ENCODE measurements at places on chromosomes 12 and 14. TPM values are rescaled to one million over a fixed set of nuclear protein-coding genes. Genes with fewer than 3 reads are reported as not detected.
A peak's percentile ranks its signal among the peaks of the same experiment; 100 is the strongest.

DNA sequence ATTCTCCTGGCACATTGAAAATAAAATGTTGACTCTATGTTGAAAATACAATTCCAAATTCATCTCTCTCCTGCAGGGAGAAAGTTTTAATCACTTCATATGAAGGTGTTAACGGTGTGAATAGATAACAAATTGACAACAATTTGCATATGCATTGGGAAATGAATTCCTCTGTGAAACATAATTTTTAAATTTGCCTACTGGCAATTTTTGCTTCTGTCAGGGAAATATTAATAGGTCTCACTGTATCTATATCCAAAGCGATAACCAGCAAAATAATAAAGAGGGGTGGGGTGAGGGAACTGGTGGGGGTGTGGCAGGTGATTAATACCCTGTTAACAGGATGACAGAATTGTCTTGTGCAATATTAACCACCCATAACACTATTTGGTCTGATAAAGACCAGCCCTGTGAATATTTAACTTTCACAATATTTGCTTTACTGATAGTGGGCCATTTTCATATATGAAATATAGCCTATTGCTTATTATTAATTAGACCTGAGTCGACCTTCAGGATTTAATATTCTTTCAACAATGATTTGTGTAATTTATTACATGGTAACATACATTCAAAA, 239.0 kb upstream of the SSTR1 start:
- DNase-seq: no peak

The GALNT6 gene
- total RNA-seq: 8.5 TPM

- DNase-seq: no peak
These were observed 46.7 kb downstream of the TNFAIP2 start for GRCh38 chr14:103169954-103170353.

- no peak for DNase-seq
These were observed 4.4 kb upstream of the CLEC2A start for GRCh38 chr12:9936591-9936990.

DNA sequence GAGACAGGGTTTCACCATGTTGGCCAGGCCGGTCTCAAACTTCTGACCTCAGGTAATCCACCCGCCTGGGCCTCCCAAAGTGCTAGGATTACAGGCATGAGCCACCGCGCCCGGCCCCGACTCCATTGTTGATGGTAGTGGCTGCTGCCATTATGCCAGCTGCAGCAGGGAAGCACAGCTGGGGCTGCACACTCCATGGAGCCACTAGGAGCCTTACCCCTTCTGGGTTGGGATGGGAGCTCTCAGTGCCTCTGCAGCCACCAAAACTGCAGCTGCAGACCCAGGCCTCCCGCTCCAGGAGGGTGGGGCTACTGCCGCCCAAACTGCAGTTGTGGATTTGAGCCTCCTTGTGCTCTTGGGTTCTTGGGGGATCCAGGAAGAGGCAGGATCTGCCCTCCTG, 25.9 kb downstream of the TCHP start:
- DNase-seq: no peak

GRCh38 chr14:93834699-93835371, 46.5 kb upstream of the PRIMA1 start:
- no peak for DNase-seq

DNA sequence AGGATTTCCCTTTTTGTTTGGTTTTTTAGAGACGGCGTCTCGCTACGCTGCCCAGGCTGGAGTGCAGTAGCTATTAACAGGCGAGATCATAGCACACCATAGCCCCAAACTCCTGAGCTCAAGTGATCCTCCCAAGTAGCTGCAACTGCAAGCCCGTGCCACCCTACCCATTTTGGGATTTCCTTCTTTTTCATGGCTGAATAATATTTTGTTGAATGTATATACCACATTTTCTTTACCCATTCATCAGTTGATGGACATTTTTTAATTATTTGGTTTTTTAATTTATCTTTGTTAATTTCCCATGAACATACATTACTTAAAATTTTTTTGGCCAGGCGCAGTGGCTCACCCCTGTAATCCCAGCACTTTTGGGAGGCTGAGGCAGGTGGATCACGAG, 15.2 kb downstream of the PITPNM2 start:
- no peak for DNase-seq

DNA sequence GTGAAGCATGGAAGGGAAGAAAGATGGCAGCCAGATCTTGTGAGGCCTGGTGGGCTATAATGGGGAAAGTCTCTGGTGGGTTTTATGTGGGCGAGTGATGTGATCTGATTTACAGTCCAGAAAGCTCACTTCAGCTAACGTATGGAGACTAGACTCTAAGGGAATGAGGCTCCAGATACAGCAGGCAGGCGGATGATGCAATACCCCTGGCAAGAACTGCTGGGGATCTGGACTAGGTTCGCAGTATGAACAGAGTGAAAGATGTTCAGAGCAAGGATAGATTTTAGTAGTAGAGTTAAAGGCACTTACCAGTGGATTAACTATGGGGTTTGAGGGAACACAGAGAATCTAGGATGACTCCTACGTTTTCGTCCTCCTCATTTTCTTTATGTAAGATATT, 253.1 kb downstream of the ANO2 start:
- no peak for DNase-seq

DNA sequence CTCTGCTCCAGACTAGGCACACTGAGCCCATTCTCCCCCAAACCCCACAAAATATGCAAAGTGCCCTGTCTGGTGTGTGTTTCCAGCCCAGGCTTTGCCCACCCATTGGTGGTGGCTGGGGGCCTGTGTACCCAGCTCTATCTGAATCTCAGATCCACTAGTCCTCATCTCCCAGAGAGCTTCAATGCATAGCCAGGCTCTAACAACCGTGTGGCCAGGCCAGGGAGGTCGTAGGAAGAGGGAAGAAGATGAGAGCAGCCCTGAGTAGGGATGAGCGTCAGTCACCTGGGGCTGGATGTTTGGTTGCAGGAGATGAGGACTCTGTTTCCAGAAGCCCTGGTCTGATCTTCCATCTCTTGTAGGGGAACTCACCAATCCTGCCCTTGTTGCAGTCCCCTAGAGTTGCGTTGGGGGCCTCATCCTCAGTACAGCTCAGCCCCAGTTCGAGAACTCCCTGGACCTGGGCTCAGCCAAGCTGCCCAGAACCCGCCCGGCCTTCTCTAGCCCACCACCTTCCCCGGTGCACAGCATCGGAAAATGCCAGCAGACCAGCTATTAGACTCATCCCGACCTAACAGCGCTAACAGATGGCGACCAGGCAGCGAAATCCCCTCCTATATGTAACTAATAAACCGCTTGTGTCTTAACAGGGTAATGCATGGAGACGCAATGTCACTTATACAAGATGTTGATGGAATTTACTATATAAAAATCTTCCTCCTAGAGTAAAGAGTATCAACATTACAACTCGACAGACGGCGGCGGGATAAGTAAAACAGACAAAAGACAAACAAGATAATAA, 3.2 kb upstream of the LHX5 start:
- peak; percentile 14 for DNase-seq

DNA sequence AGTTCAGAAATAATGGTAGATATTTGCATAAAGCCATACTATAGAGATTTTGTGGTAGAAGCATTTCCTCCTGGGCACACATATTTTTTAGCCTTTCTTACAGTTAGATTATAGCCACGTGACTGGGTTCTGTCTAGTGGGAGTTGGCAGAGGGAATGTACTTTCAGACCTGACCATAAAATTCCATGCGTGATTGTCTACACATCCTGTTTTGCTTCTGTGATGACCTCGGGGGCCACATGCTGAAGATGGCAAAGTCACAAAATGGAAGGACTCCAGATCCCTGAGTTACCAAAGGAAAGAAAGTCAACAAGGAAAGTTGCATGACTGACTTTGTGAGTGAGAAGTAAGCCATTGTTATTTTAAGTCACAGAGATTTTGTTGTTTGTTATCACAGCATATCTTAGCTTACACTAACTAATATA, 14.6 kb upstream of the MIA2 start:
- no peak for DNase-seq

GRCh38 chr12:27534765-27535161, 10.8 kb downstream of the PPFIBP1 start:
- no peak for DNase-seq

The OR4K13 gene
- total RNA-seq: not detected

The HSPB8 gene
- total RNA-seq: not detected

The RNASE3 gene
- not detected for total RNA-seq

The TEX52 gene
- total RNA-seq: not detected

The SYNDIG1L gene
- not detected for total RNA-seq

DNA sequence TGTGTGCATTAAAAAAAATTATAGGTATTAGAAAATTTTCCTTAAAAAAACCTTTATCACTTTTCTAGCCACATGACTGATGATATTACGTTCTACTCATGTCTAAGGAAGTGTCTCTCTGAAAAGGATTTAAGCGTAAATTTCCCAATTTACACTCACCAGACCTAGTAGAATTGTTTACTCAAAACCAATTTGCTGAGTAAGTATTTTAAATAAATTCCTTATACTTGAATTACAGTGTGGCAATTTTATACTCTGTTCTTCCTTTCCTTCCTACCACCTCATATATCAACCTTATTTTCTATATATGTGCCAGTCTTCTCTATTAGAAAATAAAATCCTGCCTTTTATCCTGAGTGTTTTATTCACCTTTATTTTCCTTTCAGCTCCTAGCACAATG, 1035.1 kb downstream of the TRHDE start:
- no peak for DNase-seq

DNA sequence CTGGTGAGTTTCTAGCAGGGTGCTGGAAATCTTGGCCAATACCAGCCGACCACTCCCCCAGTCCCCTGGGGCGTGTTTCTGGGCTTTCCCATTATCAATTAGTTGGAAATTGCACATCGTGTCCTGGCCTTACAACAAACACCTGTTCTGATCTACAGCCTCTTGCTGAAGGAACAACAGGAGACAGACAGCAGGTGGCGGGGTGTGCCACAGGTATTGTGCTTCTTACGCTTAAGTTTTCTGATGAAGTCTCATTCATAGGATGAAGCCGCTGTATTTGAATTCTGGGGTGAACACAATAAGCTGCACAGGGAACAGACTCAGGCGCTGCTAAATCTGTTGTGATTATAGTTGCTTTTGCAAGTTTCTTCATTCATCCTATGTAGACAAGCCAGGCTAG, 703 bp downstream of the HIGD1C start:
- DNase-seq: no peak

DNA sequence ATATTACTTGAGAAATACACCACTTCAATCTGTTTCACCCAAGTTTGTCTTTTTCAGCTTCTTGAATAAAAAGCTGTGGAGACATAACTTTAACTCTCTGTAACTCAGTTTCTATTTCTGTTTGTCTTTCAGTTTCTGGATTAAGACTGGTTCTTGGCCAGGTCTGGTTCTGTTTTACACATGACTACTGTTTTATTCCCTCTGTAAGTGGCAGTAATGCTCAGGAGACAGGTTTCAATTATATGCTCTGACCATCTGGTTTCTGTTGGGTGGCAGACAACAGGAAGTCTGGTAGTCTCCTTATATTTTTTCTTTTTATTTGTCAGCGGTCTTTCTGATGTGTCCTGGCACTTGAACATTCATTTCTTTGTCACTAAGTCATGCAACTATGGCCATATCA, 102.9 kb downstream of the RPS29 start:
- DNase-seq: no peak

GRCh38 chr12:116859079-116859478, 22.2 kb downstream of the HRK start:
- no peak for DNase-seq

DNA sequence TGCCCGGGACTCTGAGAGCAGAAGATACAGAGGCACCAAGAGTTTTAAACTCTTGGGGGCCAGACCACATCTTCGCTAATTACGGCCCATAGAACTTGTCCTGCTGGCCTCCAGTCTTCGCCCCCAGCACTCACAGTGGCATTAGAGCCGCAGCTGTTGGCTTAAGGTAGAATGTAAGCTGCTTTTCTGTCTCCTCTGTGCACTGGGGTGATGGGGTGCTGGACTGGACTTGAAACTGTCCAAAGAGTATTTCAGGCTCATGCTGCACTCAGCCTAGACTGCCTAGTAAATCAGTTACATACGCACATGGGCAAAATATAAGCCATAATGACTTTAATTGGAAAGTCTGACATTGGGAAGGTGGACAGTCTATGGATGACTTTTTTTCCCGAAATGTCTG, 29.0 kb downstream of the YY1 start:
- no peak for DNase-seq

DNA sequence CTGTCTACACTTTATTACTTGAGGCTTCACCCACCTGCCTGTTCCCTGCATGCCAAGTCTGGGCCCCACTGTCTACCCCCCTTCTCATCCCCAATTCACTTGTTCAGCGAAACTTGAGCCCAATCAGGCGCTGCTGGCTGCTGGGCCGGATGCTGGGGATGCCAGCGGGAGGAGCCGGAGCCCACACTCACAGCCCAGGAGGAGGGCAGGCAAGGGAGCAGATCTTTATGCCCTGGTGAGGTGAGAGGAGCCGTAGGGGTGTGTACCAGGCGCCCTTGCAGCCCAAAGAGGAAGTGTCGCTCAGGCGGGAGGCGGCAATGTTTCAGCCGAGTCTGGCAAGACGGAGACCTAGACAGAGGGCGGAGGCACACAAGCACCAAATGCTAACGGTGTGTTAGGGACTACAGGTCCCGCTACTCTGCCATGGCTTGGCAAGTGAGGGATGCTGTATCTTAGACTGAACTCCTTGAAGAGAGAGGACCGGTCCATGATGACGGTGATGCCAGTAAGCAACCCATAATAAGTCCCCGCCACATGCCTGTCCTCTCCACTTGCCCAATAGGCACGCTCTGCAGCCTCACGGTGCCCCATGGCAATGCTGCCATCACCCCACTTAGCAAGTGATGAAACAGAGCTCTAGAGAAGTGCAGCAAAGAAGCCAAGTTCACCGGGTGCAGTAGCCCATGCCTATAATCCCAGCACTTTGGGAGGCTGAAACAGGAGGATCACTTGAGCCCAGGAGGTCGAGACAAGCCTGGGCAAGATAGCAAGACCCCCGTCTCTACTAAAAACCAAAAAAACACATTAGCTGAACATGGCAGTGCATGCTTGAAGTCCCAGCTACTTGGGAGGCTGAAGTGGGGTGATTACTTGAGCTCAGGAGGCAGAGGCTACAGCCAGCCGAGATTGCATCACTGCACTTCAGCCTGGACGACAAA, 41.6 kb downstream of the LRRC74A start:
- DNase-seq: peak; percentile 72

DNA sequence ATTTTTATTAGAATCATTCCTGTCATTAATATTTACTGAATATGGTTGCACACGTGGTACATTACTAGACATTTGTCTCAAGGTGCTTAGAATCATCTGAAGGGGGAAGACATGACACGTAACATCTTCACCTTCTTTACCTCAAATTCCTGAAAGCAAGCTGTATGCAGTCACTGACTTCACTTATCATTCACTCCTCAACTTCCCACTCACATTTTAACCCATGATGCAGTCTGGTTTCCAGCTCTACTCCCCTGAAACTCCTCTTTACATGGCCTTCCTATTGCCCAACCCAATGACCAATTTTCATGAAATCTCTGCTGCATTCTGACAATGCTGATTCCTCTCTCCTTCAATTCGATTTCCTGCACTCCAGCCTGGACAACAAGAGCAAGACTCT, 5.8 kb upstream of the PSMC6 start:
- no peak for DNase-seq

The NFATC4 gene
- 7.9 TPM for total RNA-seq

- no peak for DNase-seq
These were observed 295.7 kb upstream of the PRKD1 start for GRCh38 chr14:30223385-30223785.

The RASSF8 gene
- total RNA-seq: 0.70 TPM

The FAM234B gene
- 7.7 TPM for total RNA-seq

GRCh38 chr12:63814146-63814772, 30.2 kb upstream of the SRGAP1 start:
- DNase-seq: no peak
